Activated CD4-positive, CD25-positive, alpha-beta regulatory T cell (primary cell): ENCODE measurements at places on chromosomes 7 and 10.
A peak's percentile ranks its signal among the peaks of the same experiment; 100 is the strongest.

GRCh38 chr7:45703373-45703821 is 129.2 kb downstream of the ADCY1 start:
- DNase-seq = no peak

- no peak for DNase-seq
Measured at GRCh38 chr7:151886783-151887182, 9.9 kb upstream of the PRKAG2 start.

DNA sequence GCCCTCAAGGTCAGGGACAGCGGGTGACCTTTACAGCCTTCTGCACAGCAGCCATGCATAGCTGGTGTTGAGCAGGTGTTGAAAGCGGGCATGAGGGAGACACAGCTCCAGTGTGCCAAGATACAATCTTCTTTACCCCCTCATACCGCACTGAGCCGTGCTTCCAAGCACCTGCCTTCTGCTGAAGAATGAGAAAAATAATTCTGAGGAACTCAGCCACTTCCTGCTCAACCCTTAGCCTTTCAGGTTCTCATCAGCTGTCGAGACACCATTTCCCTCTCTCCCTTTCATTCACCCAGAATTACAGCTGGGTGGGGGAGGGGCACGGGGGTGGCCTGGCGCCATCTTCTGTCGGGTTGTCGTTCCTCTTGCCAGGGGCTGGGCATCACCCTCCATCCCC is 58.6 kb downstream of the COL13A1 start:
- no peak for DNase-seq

DNA sequence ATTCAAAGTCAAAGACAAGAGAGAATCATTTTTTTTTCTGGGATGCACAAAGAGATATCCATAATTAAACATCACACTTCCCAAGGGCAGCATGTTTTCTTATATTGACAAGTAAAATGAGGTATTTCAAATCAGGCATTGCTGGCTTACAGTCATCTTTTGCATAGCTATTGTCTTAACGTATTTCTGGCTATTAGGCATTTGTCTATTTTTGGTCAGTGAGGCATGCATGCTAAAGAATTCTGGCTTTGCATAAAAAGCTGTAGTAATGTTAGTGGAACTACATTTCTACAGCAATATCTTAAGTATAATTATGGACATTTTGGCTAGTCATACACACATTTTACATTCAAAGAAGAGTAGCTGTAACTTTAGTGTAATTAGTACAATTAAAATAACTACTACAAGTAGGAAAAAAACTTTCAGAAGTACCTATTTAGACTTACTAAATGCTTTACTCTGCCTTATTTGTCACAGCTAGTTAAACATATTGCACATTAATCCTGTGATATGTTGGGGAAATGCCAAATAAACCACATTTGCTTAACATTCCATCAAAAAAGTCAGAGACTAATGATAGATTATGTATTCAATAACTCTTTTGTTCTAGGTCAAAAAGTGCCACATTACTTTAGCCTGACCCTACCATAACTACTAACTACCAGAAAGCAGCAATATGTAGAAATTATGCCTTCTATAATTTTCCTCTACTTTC is 76.4 kb downstream of the RELN start:
- no peak for DNase-seq

DNA sequence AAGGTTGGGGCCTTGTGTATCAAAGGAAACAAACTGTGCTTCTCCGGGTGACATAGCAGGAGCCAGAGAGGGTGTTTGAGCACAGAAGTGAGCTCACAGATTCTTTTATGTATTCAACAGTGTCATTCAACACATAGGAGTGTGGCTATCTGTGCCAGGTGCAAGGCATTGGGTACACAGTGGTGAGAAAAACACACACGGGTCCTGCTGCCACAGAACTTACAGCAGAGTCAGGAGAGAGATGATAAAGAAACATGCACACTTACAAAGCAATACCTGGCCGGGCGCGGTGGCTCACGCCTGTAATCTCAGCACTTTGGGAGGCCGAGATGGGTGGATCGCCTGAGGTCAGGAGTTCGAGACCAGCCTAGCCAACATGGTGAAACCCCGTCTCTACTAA is 16.3 kb upstream of the ECHDC3 start:
- no peak for DNase-seq

DNA sequence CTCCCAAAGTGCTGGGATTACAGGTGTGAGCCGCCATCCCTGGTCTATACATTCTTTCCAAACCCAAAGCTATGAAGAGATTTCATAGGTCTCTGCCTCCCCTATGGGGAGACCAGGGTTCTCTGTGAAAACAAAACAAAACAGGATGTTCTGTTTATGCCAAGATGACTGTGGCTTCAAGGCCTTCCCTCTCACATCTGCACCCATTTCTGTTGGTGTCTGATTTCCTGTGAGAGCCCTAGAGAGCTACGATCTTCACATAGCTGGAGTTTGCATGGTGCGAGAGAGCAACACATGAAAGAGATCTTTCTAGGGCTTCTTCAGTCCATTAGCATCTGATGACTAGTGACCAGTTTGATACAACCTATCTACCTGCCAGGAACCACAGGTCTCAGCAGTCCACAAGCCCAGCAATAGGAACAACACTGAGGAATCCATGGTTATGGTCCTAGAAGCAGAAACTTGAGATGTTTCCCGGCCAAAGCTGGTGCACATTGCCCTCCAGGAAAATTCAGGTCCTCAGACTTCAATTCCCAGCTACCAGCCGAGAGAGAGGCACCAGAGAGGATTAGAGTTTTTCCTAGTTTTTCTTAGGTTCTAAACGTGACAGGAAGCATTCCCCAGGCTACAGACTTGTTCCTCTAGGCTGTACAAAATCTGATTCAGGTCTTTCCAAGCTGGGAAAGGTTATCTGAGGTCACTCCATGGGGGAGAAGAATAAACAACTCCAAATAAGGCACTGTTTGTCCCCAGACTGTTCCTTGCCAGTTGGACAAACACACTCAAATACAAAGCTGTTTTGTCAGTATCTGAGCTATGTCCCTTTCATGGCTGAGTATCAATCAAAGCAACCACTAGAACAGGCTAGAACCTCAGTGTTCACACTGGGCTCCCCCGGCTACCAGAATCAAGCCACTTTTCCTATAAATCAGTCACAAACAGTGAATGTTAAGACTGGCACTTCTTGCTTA is 259.7 kb downstream of the CALN1 start:
- no peak for DNase-seq

GRCh38 chr7:103538964-103539709 is 93.1 kb upstream of the SLC26A5 start:
- no peak for DNase-seq

GRCh38 chr10:132463333-132464255 is 66.6 kb downstream of the PWWP2B start:
- DNase-seq = no peak

- peak; percentile 6 for DNase-seq
Measured at GRCh38 chr7:48154792-48155413, 16.4 kb upstream of the ABCA13 start.

- DNase-seq = no peak
Measured at GRCh38 chr10:103044942-103045489, 126.9 kb downstream of the CNNM2 start.

DNA sequence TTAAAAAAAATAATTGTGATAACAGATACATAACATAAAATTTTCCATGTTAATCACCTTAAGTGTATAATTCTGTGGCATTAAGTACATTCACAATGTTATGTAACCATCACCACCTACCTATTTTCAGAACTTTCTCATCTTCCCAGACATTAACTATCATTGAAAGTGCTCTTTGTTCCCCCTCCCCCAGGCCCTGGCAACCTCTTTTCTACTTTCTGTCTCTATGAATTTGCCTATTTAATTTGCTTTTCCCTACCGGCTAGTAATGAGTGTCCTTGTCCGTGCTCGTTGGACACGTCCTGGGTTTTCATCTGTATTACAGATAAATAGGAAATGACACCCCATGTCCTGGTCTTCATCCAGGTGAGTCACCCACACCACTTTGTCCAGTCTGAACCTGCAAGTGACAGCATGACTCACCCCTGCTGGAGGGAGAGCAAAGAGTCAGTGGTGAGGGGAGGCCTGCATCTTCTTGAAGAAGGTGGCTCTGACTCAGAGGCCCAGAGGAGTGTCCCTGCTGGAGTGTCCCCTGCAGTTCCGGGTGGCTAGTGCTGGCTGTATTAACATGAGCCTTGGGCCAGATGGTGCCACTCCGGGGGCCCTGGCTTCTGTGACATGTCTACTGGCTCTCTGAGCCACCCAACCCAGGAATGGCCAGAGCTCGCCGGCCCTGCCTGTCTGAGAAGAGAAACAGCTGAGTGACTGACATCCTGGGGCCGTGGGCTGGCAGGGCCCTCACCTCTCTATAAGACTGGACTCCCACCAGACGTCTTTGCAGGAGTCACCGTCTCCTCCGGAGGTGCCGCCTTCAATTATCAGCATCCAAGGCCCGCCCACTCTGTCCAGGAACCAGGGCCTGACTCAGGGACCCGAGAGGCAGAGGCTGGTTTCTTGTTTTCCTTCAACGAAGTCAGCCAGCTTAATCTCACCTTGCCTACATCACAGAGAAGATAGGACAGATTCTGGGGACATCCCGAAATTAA is 503.2 kb upstream of the MKI67 start:
- DNase-seq = no peak

- DNase-seq = no peak
Measured at GRCh38 chr10:56624082-56624481, 263.0 kb upstream of the ZWINT start.

- no peak for DNase-seq
Measured at GRCh38 chr10:6838118-6838517, 258.0 kb upstream of the PRKCQ start.

- no peak for DNase-seq
Measured at GRCh38 chr10:7956508-7956907, 98.0 kb upstream of the GATA3 start.

DNA sequence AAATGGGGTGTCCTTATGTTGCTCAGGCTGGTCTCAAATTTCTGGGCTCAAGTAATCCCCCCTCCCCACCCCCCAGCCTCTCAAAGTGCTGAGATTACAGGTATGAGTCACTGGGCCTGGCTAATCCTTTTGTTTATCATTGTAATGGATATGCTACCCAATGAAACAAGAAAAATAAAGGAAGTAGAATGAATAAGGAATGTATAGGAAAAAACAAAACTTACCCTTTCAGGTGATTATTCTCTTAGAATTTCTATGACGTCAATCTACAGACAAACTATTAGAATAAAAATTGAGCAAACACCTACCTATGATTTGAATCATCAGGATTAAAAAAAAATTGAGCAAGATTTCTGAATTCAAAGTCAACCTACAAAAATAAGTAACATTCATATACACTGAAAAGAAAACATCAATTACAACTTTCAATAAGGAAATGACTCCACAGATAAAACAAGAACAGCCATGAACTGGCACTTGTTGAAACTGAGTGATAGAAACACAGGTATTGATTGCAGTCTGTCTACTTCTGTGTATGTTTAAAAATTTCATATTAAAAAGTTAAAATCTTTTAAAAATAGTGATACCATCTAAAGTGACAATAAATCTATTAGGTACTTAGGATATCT is 12.2 kb downstream of the ADAM12 start:
- no peak for DNase-seq

DNA sequence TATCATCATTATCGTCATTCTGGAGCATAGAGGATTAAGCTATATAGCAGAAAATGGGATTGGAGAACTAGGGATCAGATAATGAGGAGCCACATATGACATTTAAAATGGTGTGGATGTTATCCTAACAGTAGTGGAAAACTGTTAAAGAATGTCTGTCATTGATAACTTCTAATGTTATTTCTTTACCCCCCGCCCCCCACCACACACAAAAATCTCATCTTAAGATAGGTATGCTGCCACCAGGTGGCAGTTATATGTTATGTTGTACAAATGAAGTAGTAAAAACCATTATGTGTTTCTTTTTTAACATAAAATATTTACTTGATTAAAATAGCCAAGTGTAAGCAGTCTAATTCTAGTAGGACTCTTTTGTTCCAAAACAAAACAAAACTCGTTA is 13.0 kb downstream of the AKAP9 start:
- DNase-seq = no peak

DNA sequence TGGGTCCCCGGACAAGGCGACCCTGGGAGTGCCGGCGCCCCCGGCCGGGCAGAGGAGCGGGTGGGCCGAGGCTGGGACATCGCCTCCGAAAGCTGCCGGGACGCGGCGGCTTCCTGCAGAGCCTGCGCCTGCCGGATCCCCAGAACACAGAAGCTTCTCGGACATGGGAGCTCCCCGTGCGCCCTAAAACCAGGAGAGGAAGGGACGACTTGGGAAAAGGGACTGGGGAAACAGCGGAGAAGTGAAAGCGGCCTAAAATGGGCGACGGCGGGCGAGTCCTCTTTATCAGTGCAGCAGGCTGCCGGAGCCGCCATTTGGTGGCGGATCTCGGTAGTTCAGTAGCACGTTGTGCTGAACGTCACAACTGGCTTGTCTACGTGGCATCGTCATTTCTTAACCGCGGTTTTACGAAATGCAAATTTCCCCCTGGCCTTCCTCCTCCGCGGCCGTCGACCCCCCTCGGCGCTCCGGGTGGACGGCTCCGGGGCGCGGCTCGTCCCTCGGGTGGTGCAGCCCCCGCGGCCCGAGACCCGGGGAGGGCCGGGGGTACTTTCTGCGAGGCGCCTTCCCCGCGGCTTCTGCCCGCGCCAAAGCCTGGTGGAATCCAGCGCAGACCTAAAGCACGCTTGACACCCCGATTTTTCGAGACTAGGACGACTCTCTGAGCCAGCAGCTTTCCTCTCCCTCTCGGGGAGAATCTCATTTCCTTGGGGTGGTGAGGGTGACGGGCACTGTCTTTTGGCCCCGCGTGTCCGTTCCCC is 9.9 kb upstream of the SPAG6 start:
- peak; percentile 46 for DNase-seq

- DNase-seq = no peak
Measured at GRCh38 chr10:94428766-94429707, 26.7 kb downstream of the TBC1D12 start.

- DNase-seq = no peak
Measured at GRCh38 chr10:4353964-4354363, 472.0 kb upstream of the AKR1E2 start.

DNA sequence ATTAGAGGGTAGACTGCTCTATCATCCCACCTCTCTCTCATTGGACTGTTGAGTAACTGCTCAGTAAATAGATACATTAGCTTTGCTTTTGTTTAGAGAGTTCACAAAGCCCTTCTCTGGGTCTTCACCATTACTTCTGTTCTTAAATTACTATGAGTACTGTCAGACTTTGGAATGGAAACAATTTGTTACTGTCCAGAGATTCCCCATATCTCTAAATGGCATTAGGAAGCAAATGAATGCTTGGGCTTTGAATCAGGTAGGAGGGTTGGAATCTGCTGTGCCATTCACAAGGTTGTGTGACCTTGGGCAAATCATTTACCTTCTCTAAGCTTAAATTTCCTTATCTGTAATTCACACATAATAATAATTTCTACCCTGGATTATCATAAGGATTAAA is 541.0 kb upstream of the FZD8 start:
- no peak for DNase-seq
